ENCODE measurements at places on chromosomes 5 and 9.

DNA sequence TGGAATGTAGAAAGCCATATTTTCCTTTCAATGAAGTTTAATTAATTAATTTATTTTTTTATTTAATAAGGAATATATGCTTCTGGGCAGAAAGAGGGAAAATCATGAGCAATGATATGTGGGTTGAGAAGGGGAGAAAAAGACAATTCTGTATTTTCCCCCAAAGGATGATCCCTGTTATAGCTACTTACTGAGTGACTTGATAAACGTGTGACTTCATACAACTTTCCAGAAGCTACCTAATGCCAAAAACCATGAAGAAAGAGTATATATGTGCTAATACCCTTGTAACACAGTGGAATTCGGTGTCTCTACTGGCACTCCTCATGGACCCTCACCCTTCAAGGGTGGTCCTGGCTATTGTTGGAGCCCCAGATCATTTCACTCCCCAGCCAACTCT lies 335.0 kb upstream of the KLF4 start:
- DNase-seq = no peak

DNA sequence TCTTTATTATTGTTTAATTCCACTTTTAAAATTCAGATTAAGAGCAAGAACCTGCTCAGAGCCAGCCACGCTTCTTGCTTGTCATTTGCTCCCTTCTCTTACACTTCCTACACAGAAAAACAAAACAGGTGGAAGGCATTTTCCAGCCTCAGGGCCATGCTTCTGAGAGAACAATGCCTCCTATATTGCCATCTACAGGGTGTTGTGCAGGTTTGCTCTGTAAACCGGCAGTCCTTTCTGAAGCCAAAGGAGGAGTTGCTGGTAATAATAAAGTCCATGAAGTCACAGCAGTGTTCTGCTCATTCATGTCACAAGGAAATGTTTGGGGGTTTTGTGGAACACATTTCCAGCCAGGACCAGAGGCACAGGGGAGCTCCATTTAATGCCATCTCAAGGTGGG lies 16.1 kb upstream of the PRLR start:
- no peak for DNase-seq

DNA sequence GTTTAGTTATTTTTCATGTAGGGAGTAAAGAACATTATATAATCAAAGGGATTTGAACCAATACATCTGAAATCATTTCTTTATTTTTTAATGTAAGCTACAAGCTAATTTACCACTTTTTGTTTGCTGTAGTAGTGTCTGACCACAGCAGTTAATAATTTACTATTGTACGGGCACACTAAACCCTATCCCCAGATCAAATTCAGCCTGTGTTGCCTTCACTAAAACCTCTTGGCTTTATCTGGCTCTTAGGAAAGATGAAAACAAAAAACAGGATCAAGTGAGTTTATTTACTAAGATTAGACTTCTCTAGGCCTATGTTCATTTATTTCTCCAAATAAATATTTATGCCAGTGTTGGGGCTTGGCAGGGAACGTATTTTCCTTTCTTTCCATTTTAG lies 384.1 kb downstream of the EBF1 start:
- no peak for DNase-seq

DNA sequence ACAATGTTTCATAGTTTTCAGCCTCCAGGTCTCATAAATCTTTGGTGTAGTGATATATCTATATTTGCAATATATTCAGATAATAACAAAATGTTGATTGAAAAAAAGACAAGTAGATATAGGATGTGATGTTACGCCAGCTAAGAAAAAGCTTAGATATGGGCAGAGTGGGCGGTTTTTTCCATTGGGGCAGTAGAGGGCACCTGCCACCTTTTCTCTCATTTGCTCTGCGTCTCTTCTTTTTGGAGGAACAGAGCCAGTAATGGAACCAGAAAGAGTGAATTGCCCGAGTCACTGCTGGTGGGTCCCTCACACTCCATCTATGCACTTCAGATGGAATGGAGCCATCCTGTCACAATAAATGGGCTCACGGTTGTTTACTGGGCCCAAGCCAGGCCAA lies 62.1 kb upstream of the FANCC start:
- DNase-seq = no peak

DNA sequence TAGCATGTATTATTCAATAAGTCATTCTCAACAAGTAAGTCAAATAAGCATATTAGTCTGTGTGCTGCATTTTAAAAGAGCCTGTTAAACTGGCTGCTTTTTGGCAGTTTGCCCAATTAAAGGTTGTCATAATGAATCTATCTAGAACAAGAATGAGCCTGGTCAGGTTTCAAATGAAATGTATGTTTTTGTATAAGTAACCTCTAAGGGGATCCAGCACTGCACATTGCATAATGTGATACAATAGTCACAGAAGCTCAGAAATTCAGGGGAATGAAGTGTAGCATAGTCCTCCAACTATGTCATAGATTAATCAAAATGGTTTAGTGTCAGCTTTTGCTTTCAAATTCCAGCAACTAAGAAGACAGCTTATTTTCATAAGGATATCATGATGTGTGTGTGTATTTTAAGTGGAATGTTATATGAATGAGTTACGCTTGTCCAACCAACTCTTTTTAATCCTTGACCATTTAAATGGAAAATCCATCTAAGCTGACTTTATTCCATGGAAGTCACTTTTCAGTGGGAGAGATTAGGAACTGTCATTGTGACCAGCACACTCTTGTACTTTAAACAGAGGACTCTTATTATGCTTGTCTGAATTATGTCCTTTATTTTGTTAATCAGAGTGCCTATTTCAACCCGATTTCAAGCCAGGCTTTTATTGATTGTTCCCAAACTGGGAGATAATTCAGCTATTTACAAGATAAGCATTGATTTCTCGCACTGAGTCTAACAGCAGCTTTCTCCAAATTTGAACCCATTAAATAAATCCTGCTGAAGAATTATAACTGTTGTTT lies 283.9 kb upstream of the ADAMTSL1 start:
- DNase-seq = no peak

GRCh38 chr9:33714989-33715388 lies 80.4 kb upstream of the PRSS3 start:
- no peak for DNase-seq

- DNase-seq = no peak
Measured at GRCh38 chr5:149406203-149406978, 27.3 kb upstream of the IL17B start.

- DNase-seq = no peak
Measured at GRCh38 chr9:95830768-95831167, 44.7 kb upstream of the ERCC6L2 start.

- DNase-seq = no peak
Measured at GRCh38 chr9:105273731-105274130, 29.3 kb downstream of the SLC44A1 start.

GRCh38 chr5:79853028-79853427 lies 138.0 kb downstream of the MTX3 start:
- DNase-seq = no peak

DNA sequence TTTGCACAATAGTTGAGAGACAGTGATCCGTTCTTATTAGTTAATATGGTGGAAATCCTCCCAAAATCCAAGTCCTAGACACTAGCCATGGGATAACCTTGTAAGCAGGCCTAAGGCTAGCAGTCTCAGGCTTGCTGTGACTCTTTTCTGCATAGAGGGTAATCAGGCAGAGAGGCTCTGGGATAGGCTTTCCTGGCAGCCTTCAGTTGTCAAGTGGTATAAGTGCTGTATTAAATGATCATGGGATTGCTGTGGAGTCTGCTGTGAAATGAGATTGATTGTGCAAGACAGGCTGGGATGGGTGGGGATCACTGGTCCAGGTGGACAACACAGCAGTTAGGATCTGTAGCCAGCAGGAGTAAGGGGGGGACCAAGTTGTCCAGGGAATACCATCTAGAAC lies 416.4 kb downstream of the TLE4 start:
- no peak for DNase-seq

GRCh38 chr9:71726723-71727122 lies 41.6 kb downstream of the CEMIP2 start:
- DNase-seq = no peak

DNA sequence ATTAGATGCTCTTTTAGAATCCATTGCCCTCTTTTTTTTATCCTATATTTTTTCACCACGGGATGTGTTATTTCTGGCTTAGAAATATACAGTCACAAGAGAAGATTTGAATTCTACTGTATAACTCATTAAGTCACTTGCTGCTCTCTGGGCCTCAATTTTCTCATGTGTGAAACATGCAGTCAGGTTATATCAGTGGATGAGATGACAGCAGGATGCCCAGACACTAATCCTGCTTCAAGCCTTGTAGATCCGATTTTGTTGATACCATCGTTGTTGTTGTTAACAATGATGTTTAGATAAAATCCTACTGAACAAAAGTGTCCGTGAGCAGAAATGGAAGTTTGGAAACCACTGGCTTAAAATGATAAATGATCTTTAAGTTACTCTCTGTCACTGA lies 421.9 kb upstream of the DMAC1 start:
- DNase-seq = no peak

DNA sequence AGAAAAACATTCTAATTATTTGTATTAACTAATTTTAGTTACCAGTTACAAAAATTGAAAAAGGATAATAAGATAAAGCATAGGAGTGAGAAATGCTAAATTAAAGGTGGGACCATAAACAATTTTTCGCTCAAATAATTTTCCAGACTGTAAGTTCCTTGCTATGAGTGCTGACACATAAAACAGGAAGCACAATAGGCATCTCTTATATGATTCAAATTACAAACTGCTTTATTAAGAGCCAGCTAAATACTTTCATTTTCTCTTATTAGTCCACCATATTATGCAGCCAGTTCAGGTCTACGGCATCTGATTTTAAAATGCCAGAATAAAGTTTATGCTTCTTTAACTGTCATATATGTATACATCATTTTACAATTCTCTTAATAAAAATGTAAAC lies 4.4 kb downstream of the RC3H2 start:
- no peak for DNase-seq

DNA sequence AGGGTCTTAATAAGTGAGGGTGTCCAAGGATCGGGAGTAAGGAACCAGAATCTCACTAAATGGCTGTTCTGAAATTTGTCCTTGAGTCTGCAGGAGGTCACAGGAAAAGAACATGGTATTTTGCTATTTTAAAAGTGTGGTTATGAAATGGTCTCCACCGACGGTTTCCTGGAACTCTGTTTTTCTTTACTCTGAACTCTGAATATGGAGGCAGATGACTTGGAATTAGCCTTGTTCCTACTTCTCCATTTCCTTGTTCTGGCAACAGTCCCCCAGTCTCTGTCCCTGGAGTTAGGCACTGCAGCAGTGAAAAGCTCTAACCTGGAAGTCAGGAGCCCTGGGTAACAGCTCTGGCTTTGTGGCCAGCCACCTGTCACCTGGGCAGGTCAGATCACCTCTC lies 46.6 kb upstream of the C5orf58 start:
- no peak for DNase-seq

- no peak for DNase-seq
Measured at GRCh38 chr9:80843028-80843427, 846.3 kb downstream of the TLE1 start.

DNA sequence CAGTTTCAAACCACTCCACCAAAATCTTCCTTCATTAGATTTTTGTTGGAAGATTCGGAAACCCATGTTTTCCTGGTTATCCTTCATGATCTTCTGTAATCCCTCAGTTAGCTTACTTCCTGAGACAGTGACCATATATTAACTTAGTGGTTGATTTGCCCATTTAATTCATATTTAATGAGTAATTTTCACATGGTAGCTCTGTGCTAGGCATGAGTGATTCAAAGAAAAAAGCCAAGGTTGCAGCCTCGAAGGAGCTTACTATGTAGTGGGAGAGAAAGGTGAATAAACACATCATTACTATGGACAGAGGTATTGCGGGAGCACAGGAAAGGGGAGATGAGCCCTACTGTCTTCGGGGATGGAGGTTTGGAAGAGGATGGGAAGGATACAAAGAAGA lies 158.5 kb downstream of the TLE1 start:
- DNase-seq = no peak

GRCh38 chr5:81638471-81638870 lies 112.4 kb downstream of the SSBP2 start:
- no peak for DNase-seq

DNA sequence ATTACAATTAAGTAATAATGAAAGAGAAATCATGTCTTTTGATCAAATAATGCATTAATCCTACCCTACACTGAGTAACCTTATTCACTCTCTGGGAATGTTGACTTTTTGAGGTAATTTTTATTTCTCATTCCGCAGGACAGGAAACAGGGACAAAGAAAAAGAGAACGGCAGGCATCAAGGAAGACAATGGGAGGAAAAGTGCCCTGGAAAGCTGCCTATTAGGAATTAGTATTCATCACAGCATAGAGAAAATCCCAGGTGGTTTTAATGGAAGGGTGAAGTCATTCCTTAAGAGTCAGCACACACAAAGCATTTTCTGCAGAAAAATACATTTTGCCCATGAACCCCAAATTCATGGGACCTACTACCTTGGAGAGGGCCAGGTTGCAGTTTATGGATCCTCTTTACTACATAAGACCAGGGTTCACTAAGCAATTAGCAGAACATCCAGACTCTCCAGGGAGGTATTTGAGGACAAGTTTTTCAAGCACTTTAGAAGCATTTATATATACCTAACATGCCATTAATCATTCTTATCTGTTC lies 9.4 kb downstream of the FSTL4 start:
- no peak for DNase-seq

GRCh38 chr5:168334695-168335094 lies 43.2 kb downstream of the WWC1 start:
- peak; percentile 76 for DNase-seq

DNA sequence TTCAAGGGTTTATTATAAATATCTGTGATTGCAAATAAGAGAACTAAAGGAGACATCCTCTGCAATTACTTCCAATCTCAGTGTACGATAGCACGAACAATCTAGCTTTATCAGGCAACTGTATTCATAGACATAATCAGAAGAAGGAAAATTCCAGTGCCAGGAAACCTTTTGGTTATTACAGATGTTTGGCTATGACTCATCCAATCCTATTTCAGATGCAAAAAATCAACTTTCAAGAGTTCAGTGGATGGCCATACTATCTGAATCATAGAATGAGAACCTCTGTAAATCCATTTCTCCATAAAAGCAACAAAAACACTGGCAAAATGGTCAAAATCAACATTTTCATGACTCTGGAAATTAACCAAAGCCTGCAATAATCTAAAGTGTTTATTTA lies 37.9 kb downstream of the GAS1 start:
- DNase-seq = no peak

- no peak for DNase-seq
Measured at GRCh38 chr9:14433351-14434157, 119.6 kb upstream of the NFIB start.

GRCh38 chr9:26313108-26313507 lies 579.5 kb downstream of the CAAP1 start:
- DNase-seq = no peak
